Spinal cord (tissue), 10 donors: ENCODE measurements at places on chromosomes 7 and 10. TPM values are rescaled to one million over a fixed set of nuclear protein-coding genes. Genes with fewer than 3 reads are reported as not detected.

The SPDYE5 gene
- total RNA-seq = 0.11 TPM

The DYNC1I1 gene
- 66.8 TPM for total RNA-seq

The TAS2R4 gene
- total RNA-seq = 4.5 TPM

The ECHDC3 gene
- total RNA-seq = 2.4 TPM

The ST7 gene
- total RNA-seq = 27.0 TPM

The CRTAC1 gene
- total RNA-seq = 35.0 TPM

DNA sequence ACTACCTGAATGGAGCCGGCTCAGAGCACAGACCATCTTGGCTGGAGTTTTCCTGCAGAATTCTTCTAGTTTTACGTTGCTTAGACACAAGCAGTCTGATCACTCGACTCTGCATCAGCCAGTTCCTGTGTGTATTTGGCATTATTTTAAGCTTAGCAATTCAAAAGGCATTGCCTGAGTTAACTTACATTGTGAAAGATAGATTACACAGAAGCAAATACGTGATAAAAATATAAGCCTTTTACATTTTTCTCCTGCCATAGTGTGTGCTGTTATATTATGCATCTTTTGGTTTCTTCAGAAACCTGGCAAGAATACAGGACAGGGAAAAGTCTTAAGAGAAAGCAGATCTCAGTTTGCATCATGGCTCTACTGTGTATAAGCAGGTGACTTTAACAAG is 98.1 kb downstream of the LRRC4 start:
- H3K27me3 ChIP-seq = no peaks in the 10 kb centered on the region
- no peak overlapping the region for H3K4me3 ChIP-seq
- peaks cover 2% of the 10 kb centered on the region for H3K36me3 ChIP-seq

DNA sequence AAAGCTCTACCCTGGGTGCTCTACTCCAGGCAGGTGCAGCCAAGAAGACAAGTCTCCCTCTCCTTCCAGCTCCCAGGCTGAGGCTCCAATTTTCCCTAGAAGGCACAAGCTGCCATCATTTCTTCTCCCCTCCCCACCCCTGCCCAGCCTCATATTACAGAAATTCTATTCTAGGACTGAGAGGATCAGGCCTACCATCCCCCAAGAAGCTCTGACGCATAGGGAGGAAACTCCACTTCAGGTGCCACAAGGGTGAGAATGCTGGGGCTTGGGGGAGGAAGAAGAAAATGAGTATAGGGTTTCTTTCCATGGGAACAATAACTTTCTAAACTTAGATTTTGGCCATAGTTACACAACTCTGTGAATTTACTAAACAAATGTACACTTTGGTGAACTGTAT is 35.3 kb downstream of the FEZF1 start:
- no peaks in the 10 kb centered on the region for H3K4me1 ChIP-seq
- no peaks in the 10 kb centered on the region for H3K36me3 ChIP-seq
- H3K4me3 ChIP-seq = no peak overlapping the region

DNA sequence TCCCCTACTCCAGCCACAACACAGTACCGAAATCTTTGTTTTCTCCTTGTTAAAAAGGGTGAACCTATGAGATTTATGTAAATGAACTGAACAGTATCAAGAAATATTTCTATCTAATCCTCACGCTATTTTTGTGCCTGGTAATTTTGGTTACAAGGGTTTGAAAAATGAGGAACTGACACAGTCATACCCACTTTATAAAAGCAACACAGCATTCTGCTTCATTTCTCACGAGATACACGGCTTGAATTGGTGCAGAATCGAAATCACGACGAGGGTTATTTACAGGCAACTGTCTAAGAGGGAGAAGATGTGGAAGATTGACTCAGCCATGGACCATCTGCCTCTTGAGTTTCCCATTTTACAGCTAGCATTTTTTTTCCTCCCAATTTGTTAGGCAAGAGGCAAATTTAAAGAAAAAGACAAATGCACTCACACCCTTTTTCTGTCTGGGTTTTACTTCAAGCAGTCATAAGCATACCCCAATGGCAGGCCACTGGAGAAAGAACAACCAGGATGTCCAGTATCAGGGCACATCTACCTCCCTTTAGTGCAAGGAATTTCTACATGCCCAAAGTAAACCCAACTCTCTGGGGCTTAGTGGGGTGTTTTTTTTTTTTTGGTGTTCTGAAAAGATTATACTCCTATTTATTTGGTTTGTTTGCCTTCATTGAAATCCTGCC is 108.1 kb downstream of the ITGB8 start:
- no peaks in the 10 kb centered on the region for H3K27me3 ChIP-seq
- DNase-seq = no peak
- peaks cover 5% of the 10 kb centered on the region for H3K4me1 ChIP-seq
- no peak overlapping the region for H3K4me3 ChIP-seq
- no peaks in the 10 kb centered on the region for H3K36me3 ChIP-seq

GRCh38 chr7:105954711-105955110 is 8.4 kb upstream of the CDHR3 start:
- H3K27ac ChIP-seq = no peak overlapping the region
- no peak for DNase-seq
- no peaks in the 10 kb centered on the region for H3K36me3 ChIP-seq
- no peaks in the 10 kb centered on the region for H3K27me3 ChIP-seq
- H3K4me3 ChIP-seq = no peak overlapping the region
- no peaks in the 10 kb centered on the region for H3K4me1 ChIP-seq

DNA sequence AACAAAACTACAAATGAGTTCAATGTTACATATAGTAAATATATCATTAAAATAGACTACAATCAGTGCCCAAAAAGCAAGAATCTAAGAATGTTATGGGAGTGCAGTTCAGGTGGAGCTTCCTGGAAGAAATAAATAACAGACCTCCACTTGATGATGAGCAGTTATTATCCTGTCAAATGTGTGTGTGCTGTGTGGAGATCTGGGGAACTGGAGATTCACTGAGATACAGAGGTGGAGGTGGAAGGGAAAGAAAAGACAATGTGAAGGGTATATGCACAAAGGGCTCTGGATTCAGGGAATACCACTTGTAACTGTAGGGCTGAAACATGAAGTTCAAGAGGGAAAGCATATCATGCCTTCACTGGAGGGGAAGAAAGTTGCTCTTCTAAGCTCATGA is 331.1 kb downstream of the SEMA3D start:
- no peaks in the 10 kb centered on the region for H3K27me3 ChIP-seq
- H3K36me3 ChIP-seq = no peaks in the 10 kb centered on the region
- H3K4me3 ChIP-seq = no peak overlapping the region

GRCh38 chr10:88949912-88950837 is 2.4 kb downstream of the ACTA2 start:
- no peak overlapping the region for H3K4me3 ChIP-seq
- no peak for DNase-seq
- peaks cover 11% of the 10 kb centered on the region for H3K4me1 ChIP-seq
- H3K27ac ChIP-seq = no peak overlapping the region
- H3K36me3 ChIP-seq = no peaks in the 10 kb centered on the region
- H3K27me3 ChIP-seq = no peaks in the 10 kb centered on the region

DNA sequence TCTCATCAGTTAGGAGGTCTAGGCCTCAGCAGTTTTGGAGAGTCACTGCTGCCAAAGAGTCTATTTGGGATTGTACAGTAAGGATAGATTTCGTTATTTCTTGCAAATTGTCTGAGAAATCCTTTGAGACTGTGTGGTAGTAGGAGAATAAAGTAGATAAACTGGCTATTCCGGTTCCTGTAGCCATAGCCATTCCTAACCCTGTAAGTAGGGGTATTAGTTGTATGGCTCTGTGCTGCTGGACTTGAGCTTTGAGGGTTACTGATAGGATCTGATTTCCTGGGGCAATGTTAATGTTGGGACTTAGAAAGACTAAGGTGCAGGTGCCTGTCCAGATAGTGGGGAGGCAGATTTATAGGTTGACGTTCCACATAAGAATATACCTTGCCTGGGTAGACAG is 36.1 kb upstream of the ZNF138 start:
- H3K4me3 ChIP-seq = no peak overlapping the region
- H3K4me1 ChIP-seq = no peaks in the 10 kb centered on the region
- H3K36me3 ChIP-seq = no peaks in the 10 kb centered on the region
- no peak for DNase-seq

- H3K36me3 ChIP-seq = no peaks in the 10 kb centered on the region
- DNase-seq = no peak
- H3K27ac ChIP-seq = no peak overlapping the region
- H3K27me3 ChIP-seq = no peaks in the 10 kb centered on the region
Observed at GRCh38 chr10:6351495-6351894, 148.8 kb downstream of the PFKFB3 start.

DNA sequence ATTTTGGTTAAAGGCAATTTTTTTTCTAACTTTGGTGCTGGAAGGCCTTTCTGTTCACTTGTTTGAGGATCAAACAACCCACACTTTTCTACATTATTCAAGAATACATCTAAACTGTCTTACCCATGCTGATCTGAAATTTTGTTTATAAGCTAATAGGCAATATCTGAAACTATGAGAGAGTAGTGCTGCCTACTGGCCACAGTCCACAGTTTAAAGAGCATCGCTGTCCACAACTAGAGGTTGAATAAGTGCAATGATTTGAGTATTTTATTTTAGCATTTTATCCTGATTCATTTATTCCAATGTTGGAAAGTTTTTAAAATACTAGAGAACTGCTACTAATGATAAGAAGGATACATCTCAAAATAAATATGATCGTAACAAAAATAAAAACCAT is 306.9 kb downstream of the ELMO1 start:
- no peaks in the 10 kb centered on the region for H3K4me1 ChIP-seq
- no peaks in the 10 kb centered on the region for H3K36me3 ChIP-seq
- no peak overlapping the region for H3K4me3 ChIP-seq
- no peak for DNase-seq
- no peaks in the 10 kb centered on the region for H3K27me3 ChIP-seq
- no peak overlapping the region for H3K27ac ChIP-seq

- no peak for DNase-seq
- H3K27me3 ChIP-seq = no peaks in the 10 kb centered on the region
- H3K36me3 ChIP-seq = no peaks in the 10 kb centered on the region
- no peaks in the 10 kb centered on the region for H3K4me1 ChIP-seq
Observed at GRCh38 chr7:84251277-84251781, 56.7 kb upstream of the SEMA3A start.
